ENCODE measurements at places on chromosomes 3 and 15. TPM values are rescaled to one million over a fixed set of nuclear protein-coding genes. Genes with fewer than 3 reads are reported as not detected.

The BLM gene
- 13.1 TPM for total RNA-seq

The LRRN1 gene
- not detected for total RNA-seq

The QRICH1 gene
- 69.9 TPM for total RNA-seq

The CHRD gene
- 0.43 TPM for total RNA-seq

The RBP2 gene
- total RNA-seq, result not detected

Measured in HT1080 (cell line).